ENCODE measurements at places on chromosomes 11 and 22.

DNA sequence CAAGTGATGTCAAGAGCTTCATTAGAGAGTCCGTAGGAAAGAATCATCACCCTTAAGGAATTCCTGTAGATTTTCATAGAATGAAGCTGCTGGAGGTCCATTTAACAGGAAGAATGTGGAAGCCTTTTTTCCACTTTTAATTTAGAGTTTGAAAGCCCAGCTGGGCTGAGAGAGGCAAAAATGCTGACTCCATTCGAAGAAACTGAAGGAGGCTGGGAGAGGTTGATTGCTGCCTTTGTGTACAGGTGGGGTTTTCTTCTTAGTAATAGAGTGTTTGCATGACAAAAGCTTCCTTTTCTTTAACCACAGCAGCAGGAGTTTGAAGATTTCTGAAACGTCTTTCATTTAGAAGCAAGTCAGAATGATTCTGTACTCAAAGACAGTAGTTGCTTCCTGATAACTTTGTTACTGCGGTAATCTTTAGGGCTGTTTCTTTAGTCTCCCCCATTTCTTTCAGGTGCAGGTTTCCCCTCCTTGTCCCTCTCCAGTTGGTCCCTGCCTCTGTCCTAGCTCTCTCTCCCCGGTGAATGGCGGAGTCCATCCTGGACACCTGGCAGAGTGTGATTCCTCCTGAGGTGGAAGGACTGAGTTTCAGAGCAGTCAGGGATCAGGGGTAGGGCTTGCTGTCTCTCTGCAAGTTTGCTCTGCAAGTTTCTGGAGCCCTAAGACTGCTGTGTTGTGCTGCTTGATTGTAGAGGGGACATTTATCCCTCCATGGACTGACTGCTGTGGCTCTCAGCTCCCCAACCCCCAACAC, 166.2 kb downstream of the LDLRAD3 start:
- DNase-seq: peak; percentile 18

GRCh38 chr22:35230839-35231584, 26.3 kb upstream of the HMGXB4 start:
- no peak for DNase-seq

GRCh38 chr11:69870766-69871165, 51.5 kb upstream of the FGF3 start:
- no peak for DNase-seq

DNA sequence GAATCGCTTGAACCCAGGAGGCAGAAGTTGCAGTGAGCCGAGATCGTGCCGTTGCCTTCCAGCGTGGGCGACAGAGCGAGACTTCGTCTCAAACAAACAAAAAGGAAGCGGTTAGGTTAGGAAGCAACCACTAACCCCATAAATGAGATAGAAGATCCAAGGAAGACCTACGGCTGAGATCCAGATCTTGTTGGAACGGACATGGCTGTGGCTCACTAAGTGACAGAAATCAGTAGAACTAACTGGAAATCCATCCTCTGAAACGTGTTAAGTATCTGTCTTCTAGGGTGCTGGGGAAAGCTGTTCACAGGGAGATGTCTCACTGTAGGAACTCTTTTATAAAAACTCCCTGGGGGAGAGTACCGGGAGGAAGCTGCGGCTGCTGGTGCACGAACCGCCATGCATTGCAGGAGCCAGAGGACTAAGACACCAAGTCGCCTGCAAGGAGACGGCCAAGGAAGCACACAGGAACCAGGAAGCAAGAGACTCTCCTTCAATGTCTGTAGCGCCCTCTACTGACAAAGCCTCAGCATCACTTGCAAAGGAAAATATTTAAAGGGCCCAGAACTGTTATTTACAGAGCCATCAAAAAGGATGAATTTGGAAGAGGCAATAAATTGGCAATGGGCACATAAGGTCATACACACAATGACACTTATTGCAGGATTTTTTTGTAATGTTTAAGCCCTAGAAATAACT, 16.9 kb upstream of the SPTY2D1 start:
- DNase-seq: peak; percentile 45

- DNase-seq: no peak
Observed at GRCh38 chr22:45422237-45422983, 8.9 kb downstream of the RIBC2 start.

GRCh38 chr22:49585461-49586243, 242.0 kb downstream of the BRD1 start:
- no peak for DNase-seq

DNA sequence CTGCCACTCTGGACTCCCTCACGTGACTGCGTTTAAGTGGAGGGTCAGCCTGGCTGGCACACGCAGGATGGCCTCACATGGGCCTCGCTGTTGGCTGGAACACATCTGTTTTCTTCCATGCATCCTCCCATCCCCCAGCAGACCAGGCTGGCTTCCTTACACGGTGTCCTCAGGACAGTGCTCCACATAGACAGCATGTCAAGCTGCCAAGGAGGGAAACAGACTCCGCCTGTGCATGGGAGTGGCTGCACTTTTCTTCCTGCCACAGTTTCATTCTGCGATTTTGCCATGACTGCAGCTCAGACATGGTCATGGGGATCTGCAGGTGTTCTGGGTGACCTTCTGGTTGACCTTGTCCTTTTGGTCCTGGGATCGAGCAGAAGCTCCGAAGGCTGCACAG, 344.2 kb downstream of the SHANK2 start:
- no peak for DNase-seq

DNA sequence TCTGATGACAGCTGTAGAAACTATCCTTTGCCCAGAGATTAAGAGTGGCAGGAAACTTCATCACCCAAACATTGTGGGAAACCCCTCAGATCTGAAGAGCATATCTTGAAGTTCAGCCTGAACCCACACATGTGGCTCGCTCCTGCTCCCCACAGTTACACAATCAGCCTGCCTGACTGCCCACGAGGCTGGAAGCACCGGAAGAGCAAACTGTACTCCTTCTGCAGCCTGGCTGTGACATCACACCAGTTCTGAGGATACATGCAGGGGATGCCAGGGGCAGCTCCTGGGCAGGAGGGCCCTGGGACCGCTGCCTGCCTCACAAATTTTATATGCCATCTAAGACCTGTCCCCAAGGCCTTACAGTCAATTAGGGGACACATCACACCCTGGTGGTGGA, 444.4 kb downstream of the BUD13 start:
- no peak for DNase-seq

- DNase-seq: no peak
Observed at GRCh38 chr11:115920841-115921480, 416.7 kb upstream of the CADM1 start.

DNA sequence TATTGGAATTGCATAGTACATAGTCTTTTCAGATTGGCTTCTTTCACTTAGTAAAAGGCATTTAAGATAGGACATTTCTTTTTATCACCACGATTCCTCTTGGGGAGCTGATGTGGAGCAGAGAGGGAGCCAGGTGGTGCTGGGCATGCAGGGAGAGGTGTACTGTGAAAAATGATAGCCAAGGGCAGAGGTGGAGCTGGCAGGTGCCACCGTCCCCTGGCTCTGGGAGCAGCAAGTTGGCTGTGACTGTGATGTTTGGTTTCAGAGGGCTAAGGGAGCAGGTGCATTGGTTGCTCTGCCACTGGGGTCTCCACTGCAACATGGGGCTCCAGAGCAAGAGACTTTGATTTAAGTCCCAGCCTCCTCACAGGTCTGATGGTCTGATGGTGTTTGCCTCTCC, 16.5 kb downstream of the SGSM1 start:
- no peak for DNase-seq

DNA sequence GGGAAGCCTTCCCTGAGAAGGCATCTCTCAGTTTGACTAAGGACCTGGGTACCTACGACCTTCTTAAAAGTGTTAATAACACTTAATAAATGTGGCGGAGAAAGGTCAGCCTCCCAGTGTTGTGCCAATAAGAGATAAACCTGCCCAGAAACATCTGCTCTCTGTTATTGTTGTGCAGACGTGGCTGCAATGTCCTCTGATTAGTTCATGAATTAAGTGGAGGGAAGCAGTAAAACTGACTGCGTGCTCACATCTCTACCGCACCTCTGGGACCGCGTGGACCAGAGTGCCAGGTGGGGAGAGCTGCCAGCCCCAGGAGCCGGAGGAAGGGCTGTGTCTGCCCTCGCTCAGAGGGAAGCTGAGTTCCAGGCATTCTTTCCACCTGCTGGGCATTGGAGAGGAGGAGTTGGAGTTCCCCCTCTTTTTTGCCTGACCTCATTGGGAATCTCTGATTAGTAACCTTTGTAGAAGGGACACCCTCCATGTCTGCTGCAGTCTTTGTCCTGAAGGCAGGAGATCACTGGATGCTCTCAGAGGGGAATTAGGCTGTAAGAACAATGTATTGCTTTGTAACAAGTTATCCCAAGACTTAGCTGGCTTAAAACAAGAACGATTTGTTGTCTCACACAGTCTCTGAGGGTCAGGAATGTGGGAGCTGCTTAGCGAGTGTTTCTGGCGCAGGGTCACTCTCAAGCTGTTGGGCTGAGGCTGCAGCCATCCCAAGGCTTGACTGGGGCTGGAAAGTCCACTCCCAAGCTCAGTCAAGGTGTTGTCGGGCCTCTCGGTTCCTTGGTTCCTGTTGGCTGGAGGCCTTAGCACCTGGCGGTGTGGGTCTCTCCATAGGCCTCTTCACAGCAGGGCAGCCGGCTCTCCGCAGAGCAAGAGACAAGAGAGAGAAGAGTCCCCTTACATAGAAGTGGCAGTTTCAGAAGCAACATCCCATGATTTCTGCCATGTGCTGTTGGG, 247.6 kb upstream of the TBCEL start:
- no peak for DNase-seq

- no peak for DNase-seq
Observed at GRCh38 chr11:57217053-57217452, 20.0 kb downstream of the APLNR start.

DNA sequence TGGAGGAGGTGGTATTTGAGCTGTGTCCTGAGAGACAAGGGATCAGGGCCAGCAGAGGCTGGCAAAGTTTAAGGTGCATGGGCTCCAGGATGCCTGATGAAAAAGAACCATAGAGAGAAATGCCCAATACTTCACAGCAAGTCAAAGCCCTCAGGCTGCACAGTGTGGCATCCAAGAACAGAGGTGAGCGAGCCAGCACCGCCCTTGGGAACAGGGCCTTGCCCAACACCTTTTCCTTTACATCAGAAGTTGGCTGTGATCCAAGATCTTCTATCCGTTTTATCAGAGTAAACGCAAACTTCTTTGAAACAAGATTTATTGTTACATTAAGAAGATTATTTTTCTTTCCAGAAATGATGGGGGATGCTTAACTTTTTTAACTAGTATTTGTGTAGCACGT, 1.4 kb downstream of the B3GNT6 start:
- DNase-seq: no peak

DNA sequence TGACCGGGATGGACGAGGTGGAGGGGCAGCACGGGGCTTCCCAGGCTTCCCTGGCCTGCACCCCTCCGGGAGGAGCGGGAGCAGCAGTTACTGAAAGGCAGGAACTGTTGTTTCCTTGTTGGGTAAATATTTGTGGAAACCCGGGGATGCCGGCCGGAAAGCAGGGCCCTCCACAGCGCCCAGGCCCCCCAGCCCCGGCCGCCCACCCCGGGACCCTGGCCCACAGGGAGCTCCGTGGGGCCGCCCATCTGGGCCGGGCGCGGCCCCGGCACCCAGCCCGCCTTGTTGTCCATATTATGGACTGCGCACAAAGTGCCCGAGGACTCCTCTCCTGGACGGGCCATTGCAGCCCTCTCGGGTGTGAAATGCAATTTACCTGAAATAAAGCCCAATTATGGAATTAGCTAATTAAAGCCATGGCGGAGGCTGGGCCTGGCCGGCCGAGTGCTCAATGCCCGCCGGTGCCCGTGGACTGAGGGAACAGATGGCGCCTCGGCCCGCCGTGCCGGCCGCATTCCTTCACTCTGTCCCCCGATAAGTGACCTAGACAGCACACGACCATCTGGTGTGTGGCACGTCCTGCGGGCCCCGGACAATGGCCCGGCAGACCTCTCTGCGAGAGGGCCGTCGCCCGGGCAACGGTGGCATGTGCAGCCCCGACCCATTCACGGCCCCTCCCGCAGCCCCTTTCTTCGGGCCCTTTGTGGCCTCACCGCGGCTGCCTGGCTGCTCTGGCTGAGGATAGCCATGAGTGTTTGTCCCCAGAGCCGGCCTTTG, 35.4 kb downstream of the CDKN1C start:
- DNase-seq: no peak

DNA sequence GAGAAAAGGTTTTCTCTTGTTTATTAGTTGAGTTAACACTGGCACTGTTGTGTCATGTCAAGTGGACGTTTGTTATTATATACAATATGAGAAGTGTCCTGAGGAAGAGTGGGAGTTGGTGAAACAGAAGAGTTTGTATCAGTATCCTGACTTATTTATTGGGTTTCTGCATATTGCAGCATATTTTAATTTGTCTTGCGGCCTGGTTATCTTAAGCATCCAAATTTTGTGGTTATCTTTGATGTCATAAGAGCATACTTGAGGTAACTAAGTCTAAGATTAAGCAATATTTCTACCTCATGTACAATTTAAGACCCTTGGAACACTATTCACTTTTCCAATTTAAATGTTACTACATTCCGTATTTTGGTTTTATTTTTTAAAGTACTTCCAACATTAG, 103.5 kb downstream of the DDX10 start:
- DNase-seq: no peak

GRCh38 chr22:27260087-27260698, 541.4 kb downstream of the MN1 start:
- no peak for DNase-seq
